Airway epithelial cell (primary cell): ENCODE measurements at places on chromosomes 7 and 10. TPM values are rescaled to one million over a fixed set of nuclear protein-coding genes. Genes with fewer than 3 reads are reported as not detected.

CRYGN gene
- total RNA-seq, result not detected in 2 replicates

LRRTM3 gene
- not detected in 2 replicates for total RNA-seq

TBXAS1 gene
- 2.3 and 3.2 TPM in 2 replicates for total RNA-seq

TRPV5 gene
- not detected in 2 replicates for total RNA-seq

MKI67 gene
- 20.3 and 31.2 TPM in 2 replicates for total RNA-seq
